ENCODE measurements at places on chromosomes 3 and 15.

DNA sequence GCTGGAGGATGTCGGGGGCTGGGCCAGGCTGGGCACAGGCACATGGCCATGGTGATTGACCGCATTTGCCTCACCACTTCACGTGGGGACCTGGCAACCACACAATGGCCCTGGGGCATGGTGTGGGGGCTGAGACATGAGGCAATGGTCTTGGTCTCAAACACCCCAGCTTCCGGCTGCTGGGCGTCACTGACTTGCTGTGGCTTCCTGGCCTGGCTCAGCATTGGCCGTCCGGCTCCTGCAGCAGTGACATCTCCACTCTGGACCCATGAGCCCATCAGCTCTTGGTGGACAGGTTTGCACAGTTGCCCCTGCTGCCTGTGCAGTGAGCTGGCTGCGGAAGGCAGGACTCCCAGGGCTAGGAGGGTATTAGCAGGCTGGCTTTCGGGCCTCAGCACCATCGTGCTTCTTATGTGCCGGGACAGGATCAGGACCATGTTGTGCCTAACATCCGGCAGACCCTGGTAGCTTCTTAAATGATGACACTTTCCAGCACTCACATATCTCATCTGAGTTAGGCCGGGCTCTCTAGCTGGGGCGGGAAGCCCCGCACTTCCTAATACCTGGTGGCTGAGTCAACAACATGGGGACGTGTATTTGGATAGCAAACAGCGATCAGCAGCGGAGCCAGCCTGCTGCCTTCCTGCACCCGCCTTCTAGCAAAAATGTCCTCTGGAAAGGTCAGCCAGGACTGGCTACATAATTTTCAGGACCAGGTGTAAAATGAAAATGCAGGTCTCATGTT lies 34.1 kb downstream of the ZNF710 start:
- DNase-seq, result no peak

GRCh38 chr3:56711344-56711743 lies 28.3 kb upstream of the TASOR start:
- no peak for DNase-seq

DNA sequence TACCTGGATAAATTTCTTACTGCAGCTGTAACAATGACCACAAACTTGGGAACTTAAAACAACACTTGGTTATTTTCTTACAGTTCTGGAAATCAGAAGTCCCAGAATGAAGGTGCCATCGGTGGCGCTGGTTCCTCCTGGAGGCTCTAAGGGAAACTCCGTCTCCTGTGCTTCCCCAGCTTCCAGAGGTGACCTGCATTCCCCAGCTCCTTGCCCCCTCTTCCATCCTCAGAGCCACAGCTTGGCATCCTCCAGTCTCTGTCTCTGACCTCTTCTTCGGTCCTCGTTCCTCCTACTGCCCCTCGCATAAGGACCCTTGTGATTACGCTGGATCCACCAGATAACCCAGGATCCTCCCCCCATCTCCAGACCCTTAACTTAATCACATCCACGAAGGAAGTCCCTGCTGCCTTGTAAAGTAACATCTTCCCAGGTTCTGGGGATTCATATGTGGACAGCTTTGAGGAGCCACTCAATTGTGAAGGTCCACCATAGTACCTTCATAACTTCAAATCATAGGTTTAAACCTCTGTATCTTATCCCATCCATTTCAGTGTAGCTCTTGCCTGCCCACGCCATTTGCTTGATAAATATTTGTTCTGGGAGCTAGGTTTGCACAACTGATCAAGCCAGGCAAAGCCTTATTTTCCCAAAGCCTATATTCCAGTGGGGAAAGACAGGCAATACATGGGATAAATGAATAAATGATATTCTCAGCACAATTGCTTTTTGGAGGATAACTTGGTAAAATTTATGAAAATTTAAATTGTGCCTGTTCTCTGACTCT lies 34.8 kb downstream of the KLF15 start:
- no peak for DNase-seq

DNA sequence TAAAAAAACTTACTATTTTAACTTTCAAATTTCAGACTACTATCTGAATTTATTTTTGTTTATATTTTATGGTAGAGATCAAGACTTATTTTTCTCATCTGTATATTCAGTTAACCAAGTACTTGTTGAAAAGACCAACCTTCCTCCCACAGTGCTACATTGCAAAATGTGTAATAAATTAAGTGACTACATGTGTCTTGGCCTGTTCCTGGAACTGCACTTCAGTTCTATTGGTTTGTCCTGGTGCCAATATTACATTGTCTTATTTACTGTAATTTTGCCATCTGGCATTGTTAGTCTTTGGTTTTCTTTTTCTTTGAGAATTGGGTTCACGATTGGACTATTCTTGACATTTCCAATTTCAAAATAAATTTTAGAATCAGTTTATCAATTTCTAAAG lies 138.4 kb upstream of the KCNMB2 start:
- DNase-seq, result no peak

DNA sequence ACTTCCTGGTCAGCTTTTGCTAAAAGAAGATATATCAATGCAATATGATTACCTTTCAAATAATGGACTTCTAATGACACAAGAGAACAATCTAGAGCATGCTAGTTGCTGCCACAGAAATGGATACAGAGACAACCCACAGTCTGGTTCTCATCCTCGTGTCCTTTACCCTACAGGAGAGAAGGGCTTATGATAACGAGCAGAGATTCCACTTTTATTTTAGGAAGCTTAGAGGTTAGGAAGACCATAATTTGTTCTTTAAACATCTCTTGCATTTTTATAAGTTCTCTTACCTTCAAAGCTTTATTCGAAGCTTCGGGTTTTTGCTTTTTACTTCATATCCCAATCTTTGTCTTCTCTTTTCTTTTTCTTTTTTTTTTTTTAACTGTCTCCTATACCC lies 39.1 kb downstream of the FILIP1L start:
- no peak for DNase-seq

- DNase-seq, result no peak
These were observed 75.9 kb downstream of the UACA start for GRCh38 chr15:70687482-70687881.

DNA sequence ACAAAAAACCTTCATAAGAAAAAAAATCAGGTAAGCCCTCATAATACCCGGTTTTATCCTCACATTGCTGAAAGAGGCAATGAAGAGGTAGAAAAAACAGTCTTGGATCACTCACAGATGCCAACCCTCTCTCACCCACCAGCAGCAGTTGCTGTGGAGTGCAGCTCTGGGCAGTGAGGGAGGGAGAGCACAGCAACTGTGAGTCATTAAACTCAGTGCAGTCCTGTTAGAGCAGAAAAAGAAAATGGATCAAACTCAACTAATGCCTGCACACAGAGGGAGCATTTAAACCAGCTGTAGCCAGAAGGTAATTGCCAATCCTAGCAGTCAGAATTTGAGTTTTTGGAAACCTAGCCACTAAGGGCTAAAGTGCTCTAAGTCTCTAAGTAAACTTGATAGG lies 1050.6 kb upstream of the ALCAM start:
- DNase-seq, result no peak

DNA sequence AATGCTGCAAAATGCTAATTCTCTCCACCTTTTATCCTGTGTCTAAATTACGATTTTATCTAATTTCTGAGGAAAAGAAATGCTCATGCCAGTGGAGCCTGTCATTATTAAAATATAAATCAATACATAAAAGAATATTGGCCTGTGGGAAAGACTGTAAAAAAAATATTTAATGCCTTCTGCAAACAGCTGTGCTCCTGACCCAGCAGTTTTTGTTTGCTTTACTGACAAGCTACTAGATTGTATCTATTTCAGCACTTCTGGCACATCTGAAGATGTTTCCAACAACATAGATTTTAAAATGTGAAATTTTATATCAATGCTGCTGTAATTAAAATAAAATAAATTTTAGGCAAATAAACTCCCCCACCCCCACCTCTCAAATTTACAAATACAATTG lies 493.6 kb upstream of the AGTR1 start:
- no peak for DNase-seq

- no peak for DNase-seq
These were observed 89.5 kb upstream of the UBE2E2 start for GRCh38 chr3:23113455-23114171.

DNA sequence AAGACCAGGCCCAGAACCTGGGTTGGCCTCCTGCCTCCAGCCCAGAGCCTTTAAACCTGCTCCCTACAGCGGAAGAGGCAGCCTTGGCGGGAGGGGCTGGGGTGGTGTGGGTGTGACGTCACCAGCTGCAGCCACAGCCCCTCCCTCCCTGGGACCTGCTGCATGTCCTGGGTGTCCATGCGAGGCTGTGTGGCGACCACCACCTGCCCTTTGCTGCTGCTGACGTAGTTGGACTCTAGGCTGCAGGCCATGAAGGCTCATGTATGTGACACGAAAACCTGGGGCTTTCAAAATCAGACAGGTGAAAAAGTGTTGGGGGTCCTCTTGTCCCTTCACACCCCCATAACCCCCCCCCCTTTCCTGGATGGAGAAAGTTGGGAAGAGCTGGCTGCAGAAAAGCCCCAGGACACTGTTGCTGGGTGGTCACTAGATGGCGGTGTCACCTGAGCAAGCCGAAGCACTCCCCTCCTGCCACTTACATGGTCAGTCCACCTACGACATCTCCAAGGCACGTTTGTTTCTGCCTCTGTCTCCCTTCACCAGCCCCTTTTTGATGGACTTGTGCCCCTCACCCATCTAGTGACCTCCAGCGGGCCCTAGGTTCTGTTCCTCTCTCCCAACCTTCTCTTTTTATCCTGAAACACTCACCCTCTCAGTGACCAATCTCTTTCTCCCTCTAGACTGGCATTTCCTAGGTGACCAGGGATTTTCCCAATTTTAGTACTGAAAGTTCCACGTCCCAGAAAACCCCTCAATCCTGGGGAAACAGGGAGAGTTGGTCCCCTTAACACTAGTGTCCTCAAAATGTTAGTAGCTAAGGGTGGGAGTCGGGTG lies 35.2 kb downstream of the SLC6A20 start:
- no peak for DNase-seq

DNA sequence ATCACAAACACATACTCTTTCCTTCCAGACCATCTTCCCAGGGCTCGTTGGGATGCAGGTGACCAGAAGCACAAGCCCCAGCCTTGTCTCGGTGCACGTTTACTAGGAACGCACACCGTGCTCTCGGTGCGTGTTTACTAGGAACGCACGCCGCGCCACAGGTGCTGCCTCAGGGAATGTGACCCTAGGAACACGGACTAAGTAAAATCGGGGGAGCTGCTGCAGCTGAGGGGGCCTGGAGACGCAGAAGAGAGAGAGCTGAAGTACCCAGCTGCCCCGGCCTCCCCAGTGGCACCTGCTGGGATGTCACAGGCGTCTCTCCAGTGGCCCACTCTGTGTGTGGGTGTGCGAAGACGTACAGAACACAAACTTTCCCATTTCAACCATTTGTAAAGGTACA lies 91.0 kb upstream of the SNRPA1 start:
- DNase-seq, result no peak

Measured in activated naive CD4-positive, alpha-beta T cell (primary cell).